ENCODE measurements at places on chromosomes 3 and 15.

- no peak for DNase-seq
Observed at GRCh38 chr3:194827486-194827885, 141.8 kb downstream of the FAM43A start.

- no peak for DNase-seq
Observed at GRCh38 chr3:71503525-71504249, 79.8 kb downstream of the FOXP1 start.

DNA sequence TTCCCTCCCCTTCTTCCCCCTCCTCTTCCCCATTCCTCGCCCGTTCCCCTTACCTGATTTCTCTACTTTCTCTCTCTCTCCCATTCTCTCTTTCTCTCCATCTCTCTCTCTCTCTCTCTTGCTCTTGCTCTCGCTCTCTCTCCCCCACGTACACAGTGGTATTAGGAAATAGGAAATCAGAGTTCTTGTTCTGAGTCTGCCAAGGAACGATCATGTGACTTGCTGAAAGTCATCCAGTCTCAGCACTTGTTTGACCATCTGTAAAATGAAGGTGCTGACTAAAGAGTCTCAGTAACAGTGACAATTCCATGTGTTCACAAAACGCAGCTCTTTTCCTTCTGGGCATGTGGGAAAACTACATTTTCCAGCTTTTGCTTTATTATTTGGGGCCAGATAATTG lies 445.0 kb upstream of the TGFBR2 start:
- no peak for DNase-seq

DNA sequence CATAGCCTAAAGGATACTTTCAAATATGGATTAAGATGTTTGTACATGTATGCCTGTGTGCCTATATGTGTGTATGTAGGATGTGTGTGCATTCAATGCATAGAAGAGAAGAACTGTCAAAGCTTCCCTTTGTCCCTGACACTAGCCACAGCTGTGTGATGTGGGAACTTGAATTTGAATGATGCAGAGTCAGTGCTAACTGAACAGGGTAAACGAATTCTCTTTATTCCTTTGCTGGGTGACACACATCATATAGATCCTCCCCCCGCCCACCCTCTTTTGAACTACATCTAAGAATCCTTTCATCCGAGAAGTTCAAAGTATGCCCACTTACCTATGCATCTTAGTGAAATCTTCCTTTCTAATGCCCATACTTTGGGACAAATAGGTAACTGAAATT lies 228.3 kb downstream of the GAP43 start:
- DNase-seq, result no peak

DNA sequence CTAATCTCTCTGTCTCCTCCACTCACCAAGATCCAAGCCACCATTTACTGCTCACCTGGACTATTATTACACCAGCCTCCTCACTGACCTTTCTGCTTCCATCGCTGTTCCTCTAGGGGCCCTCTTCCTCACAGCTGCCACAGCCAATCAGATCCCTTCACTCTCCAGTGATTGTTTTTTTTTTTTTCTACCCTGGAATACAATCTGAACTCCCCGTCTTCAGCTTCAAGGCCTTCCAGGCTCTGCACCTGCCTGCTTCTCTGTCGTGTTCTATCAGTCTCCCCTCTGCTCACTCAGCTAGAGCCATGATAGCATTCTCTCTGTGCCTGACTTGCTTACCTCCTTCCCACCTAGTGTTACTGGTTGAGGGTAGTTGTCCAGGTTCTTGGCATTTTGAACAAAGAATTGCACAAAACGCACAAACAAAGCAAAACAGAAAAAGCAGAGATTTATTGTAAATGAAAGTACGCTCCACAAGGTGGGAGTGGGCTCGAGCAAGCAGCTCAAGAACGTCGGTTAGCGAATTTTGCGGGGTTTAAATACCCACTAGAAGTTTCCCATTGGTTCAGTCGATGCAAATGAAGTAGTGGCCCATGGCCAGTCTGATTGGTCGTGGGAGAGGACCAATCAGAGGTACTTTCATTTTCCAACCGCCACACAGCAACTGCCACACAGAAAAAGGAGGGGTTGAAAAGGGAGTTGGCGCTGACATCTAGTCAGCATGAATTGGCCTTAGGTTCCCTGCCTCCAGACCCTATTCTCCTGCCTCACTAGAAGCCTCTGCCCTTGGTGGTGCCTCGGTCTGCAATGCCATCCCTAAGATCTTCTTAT lies 188.9 kb downstream of the TLE3 start:
- DNase-seq, result no peak

- no peak for DNase-seq
Observed at GRCh38 chr3:170508839-170509238, 77.0 kb downstream of the SLC7A14 start.

DNA sequence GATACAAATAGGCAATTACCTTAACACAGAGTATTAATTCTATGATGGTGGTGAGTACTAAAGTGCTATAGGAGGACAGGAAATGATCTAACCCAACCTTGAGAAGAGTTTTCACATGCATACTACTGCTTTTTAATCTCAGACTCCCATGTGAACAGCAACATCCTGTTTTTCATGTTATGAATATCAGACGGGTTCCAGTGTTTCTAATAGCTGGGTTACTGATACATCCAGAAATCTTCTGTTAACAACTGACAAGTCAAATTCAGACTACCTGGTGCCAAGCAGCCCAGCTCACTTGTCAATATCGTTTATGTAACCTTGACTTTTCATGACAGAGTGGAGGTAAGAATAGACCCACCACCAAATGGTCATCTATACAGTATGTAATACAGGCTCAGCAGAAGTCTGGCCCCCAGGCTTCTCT lies 220.2 kb upstream of the COL8A1 start:
- DNase-seq, result no peak

GRCh38 chr15:68197661-68198437 lies 7.3 kb downstream of the CALML4 start:
- no peak for DNase-seq

DNA sequence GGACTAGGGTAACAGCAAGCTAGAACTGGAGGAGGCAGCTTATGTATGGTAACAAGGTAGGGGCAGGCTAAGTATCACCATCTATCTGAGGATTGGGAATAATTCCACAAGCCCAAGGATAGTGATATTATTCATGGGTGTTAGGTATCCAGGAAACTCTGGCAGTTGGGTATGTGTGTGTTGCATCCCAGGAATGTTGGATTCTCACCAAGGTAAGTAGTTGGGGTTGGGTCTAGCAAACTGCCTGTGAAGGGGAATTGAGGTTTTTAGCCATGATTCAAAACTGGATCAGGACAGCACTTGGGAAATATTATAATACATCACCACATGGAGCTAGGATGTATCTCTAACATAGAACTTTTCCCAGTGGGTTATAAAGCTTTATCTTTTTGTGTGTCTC lies 626.4 kb upstream of the GOLIM4 start:
- no peak for DNase-seq

GRCh38 chr3:153688301-153689120 lies 432.7 kb upstream of the ARHGEF26 start:
- no peak for DNase-seq

GRCh38 chr3:32685543-32686185 lies 676 bp downstream of the CNOT10 start:
- no peak for DNase-seq

DNA sequence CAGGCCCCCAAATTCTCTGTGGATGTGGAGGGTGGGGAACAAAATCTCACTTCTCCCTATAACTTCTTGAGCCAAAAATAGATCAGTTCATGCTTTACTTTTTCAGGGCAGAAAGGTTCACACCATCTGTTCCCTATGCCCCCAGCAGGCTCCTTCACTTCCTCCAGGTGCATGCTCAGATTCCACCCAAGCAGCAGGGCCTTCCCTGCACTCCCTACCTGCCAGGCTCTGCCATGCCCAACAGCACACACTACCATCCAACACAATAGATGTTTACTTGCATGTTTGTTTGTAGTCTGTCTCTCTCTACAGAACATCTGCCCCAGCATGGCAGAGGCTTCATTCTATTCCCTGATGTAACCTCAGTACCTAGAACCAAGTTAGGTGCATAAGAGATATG lies 43.3 kb downstream of the GABRB3 start:
- no peak for DNase-seq

- no peak for DNase-seq
Observed at GRCh38 chr15:80597076-80597475, 98.0 kb upstream of the ABHD17C start.

DNA sequence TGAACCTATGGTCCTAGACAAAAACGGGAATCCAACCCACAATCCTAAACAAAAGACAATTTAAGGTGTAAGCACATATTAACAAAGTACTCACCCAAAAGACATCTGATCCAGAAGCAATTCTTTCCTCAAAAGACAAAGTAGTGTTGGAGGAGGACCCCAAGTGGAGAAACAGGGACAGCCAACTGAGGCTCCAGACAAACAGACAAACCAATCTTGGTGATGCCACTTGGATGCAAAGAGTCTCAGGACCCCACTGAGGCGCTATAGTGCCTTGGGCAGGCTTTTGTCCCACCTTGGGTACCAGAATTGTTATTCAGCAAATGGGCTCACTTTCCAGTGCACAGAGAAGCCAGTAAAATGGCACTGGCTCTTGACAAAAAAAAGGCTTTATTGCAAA lies 613.8 kb downstream of the DIPK2A start:
- DNase-seq, result no peak

DNA sequence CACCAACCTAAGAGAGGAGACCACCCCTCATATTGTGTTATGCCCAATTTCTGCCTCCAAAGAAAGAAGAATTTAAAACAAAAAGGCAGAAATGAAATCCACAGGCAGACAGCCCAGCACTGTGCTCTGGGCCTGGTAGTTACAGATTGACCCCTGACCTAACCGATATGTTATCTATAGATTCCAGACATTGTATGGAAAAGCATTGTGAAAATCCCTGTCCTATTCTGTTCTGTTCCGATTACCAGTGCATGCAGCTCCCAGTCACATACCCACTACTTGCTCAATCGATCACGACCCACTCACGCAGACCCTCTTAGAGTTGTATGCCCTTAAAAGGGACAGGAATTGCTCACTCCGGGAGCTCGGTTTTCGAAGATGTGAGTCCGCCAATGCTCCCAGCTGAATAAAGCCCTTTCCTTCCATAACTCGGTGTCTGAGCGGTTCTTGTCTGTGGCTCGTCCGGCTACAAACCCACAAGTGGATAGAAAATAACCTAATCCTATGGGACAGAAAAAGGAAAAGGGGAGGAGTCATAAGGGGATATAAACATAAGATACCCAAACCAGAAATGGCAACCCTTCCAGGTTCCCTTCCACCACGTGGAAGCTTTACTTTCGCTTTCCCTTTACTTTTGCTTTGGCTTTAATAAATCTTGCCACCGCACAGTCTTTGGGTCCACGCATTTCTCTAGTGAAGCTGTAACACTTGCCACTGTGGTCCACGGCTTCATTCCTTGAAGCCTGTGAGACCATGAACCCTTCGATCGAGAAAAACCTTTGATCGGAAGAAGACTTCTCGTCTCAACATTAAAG lies 1.7 kb upstream of the CFAP91 start:
- peak; percentile 40 for DNase-seq

GRCh38 chr3:39383881-39384664 lies 903 bp downstream of the SLC25A38 start:
- peak; percentile 93 for DNase-seq

DNA sequence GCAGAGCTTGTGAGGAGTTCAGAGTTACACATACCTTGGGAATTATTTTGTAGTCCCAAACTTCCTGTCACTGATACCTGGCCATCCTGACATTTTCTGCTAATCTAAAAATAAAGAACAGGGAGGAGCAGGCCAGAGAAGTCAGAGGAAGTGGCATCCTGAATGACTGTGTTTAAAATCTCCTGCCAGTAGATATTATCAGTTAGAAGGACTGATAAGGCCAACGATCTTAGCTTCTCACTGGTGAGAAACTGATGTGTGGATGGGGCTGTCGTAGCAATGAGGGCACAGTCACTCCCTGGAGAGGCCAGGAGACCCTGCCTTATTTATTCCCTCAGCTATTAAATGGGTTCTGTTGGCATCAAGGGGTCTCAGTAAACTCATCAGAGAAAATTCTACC lies 115.1 kb downstream of the DGKG start:
- DNase-seq, result no peak

- DNase-seq, result no peak
Observed at GRCh38 chr3:31634476-31634875, 101.8 kb downstream of the STT3B start.

DNA sequence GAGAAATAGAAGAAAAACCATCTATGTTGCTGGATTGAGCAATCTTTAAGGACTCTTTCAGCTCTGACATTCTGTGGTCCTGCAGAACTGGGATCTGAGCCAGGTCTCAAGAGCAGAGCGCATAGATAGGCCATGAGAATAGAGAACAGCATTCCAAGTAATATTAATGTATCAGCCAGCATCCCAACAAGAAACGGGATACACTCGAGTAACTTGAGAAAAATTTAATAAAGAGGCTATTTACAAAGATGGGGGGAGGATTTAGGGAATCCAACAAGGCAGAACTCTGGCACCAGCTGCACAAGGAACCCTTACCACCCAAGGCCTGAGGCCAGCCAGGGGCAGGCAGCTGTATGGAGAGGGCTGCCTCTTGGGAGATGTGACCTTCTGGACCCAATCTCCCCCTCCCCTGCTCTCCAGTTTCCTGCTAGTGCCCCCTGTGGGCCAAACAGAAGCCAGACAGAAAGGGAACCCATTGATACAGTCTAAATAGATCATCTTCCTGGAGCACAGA lies 8.2 kb downstream of the TMOD2 start:
- DNase-seq, result no peak

- peak; percentile 54 for DNase-seq
Observed at GRCh38 chr3:37779289-37780152, 82.2 kb upstream of the CTDSPL start.

GRCh38 chr15:29925227-29926082 lies 103.2 kb upstream of the TJP1 start:
- DNase-seq, result no peak

- no peak for DNase-seq
Observed at GRCh38 chr3:131975047-131975446, 59.8 kb downstream of the CPNE4 start.

DNA sequence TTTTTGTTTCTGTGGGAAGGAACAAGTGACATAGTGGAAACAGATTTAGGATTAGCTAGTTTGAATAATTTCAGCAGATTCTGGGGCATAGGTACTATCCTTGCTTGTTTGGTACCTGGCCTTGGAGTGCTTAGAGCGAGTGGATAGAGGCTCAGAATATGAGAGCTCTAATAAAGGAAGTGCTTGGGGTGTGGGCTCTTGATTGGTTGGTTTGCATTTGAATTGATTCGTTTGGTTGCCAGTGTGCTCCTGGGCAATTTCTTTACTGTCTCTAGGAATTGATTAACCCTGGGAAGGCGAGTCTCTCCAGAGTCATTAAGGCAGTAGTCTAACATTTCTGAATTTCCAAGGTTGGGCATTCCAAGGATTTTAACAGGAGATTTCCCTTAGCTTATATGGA lies 98.0 kb downstream of the DTWD1 start:
- no peak for DNase-seq

GRCh38 chr15:49060710-49061495 lies 14.7 kb upstream of the SECISBP2L start:
- DNase-seq, result no peak

- no peak for DNase-seq
Observed at GRCh38 chr3:48180021-48180420, 8.2 kb downstream of the CDC25A start.

DNA sequence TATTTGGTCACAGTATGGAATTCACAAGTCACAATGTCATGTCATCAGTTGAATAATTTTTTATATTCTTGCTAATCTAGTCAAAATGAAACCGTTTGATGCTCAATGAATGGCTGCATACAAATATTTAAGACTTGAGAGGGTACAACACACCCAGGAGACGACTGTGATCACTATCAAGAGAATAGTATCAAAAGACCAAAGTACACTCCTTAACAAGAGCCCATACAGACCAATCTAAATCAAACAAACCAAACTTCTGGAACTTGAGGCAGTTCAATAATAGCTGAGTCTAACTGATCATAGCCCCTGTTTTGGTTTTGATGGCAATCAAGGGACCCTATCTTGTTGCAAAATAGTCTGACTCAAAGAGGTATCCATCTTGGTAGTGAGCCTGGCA lies 265.1 kb downstream of the THSD4 start:
- no peak for DNase-seq
